ENCODE measurements at places on chromosomes 4 and X. TPM values are rescaled to one million over a fixed set of nuclear protein-coding genes. Genes with fewer than 3 reads are reported as not detected.

HSFX2 gene
- total RNA-seq: not detected

OPRPN gene
- not detected for total RNA-seq

DNA sequence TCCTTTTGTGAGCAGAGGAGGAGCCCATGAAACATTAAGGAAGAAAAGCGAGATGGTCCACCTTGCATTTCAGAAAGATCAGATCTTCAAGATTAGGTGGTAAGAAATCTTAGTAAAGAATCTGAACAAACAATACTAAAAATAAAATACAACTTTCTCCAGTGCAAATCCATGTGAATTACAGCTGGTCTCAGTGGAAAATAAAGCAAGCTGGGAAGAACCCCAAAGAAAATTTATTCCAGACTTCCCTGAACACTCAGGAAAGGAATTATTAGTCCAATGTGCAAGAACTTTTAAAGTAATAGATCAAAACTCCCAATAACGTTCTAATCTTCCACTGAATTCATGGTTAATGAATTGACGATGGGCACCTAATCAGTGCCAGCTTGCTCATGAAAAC is 37.3 kb upstream of the C1QTNF7 start:
- H3K27me3 ChIP-seq: no peaks in the 10 kb centered on the region
- no peak overlapping the region for H3K4me3 ChIP-seq
- H3K4me1 ChIP-seq: no peaks in the 10 kb centered on the region
- DNase-seq: no peak
- no peak overlapping the region for H3K27ac ChIP-seq
- H3K36me3 ChIP-seq: no peaks in the 10 kb centered on the region

- H3K27ac ChIP-seq: no peak overlapping the region
- no peaks in the 10 kb centered on the region for H3K27me3 ChIP-seq
- no peak for DNase-seq
- no peaks in the 10 kb centered on the region for H3K36me3 ChIP-seq
- no peak overlapping the region for H3K4me3 ChIP-seq
These were observed 52.1 kb downstream of the NDST3 start for GRCh38 chr4:118086344-118086743.

TMEM154 gene
- 1.8 TPM for total RNA-seq

TMEM47 gene
- total RNA-seq: 261 TPM

DNA sequence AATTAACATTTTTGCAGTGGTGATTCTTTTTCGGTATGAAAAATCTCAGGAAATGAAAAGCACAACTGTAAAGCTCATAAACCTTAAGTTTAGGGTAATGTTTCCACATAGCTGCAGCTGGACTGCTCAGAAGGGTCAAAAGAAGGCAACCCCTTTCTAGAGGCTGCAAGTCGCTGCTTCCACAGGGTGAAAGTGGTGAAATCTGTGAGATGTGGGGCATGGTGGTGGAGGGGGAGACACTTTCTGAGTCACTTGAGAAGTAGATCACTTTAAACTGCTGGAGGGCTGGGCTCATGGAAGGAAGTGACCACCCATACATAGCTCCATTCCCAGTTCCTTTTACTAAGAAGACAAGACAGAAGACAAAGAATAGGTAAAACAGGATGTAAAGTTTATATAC is 8.7 kb downstream of the SFRP2 start:
- H3K4me3 ChIP-seq: no peak overlapping the region
- no peaks in the 10 kb centered on the region for H3K27me3 ChIP-seq
- H3K27ac ChIP-seq: no peak overlapping the region
- DNase-seq: peak; percentile 45
- H3K36me3 ChIP-seq: no peaks in the 10 kb centered on the region

- no peak for DNase-seq
- no peaks in the 10 kb centered on the region for H3K36me3 ChIP-seq
- H3K27me3 ChIP-seq: no peaks in the 10 kb centered on the region
- H3K4me3 ChIP-seq: no peak overlapping the region
- H3K27ac ChIP-seq: no peak overlapping the region
These were observed 60.8 kb downstream of the REPS2 start for GRCh38 chrX:17007134-17007768.
